ENCODE measurements at places on chromosomes 4 and X.

DNA sequence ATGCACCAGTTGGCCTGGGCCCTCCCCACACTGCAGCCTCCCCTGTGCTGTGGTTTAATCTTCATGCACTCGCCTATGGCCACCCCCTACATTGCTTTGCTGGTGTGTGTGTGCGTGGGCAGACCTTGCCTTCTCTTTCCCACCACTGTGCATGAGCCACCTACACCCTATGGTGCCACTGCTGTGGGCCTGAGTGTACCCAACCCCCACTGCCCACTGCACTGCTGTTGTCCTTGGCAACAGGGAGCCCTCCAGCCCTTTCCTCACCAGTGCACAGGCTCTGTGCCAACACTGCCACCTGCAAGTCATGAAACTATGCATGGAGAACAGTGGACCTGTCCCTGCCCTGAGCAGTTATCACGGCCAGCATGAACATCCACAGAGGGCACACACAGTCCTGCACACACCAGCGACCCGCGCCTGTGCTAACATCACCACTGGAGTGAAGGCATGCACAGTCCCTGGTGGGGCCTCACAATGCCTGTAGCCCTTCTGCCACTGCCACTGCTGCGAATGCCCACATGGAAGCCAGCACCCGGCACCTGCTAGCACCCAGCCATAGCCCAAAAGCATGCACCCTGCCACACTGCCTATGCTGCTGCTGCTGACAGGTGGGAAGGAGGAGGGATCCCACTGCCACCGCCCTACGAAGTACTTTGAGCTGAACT lies 237.8 kb upstream of the ARSJ start:
- no peak for DNase-seq

GRCh38 chr4:105645440-105645839 lies 63.0 kb downstream of the INTS12 start:
- no peak for DNase-seq

DNA sequence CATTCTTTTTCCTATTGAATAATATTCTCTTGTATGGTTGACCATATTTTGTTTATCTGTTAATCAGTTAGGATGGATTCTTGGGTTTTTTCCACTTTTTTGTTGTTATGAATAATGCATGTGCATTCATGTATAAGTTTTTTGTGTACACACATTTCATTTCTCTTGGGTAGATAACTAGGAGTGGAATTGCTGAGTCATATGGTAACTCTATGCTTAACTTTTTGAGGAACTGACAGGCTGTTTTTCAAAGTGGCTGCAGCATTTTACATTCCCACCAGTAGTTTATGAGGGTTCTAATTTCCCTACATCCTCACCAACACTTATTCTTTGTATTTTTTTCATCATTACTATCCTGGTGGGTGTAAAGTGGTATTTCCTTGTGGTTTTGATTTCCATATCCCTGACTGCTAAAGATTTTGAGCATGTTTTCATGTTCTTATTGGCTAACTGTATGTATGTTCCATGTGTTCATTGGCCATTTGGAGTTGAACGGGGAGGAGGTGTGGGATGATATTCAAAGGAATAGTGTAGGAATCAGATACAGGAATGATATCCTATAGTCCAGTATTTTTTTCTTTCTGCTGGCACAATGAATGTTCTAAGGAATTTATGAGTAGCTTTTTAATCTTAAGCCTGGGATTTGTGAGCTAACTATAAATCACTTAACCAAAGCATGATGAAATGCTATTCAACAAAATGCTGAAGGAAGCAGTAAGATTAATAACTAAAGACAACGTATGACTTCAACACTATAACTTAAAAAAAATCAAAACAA lies 114.3 kb downstream of the AMELX start:
- DNase-seq, result no peak

DNA sequence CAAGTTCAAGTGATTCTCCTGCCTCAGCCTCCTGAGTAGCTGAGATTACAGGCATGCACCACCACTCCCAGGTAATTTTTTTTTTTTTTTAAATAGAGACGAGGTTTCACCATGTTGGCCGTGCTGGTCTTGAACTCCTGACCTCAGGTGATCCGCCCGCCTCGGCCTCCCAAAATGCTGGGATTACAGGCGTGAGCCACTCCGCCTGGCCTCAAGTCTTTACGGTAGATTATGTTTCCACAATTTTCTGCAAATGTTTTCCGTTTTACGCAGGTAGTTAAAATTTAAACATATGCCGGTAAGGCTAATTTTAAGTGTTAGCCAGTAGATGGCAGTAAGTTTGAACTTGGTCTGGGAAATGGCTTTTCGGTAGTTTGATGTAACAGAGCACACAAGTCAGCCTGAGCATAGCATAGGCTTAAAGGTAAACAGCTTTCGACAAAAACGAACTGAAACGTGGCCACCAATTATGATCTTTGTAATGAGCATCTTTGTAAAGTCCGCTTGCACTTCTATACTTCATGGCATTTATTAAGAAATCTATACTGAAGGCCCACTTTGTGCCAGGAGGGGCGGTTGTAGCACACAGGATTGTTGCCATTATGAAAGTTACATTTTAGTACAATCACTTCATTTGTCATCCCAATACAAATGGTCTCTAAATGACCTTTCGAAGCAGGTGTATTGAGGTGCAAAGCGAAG lies 31.1 kb downstream of the CCKAR start:
- no peak for DNase-seq

DNA sequence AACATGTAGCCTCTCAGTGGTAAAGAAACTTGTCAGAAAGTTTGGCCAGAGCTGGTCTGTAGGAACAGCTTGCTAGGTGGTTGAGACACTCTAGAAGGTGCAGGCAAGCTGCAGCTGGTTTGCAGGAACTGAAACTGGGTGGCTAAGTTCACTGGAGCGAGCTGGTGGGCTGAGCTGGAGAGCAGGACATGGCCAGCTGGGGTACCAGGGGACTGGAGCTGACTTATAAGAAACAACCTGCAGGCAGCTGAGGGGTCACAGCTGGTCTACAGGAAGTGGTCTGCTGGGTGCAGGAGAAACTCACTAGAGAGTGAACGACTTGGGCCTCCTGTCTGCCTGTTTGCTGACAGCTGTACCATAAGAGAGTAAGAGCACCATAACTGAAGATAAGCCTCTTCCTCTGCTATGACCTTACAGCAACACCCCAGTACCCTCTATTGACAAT lies 157.1 kb upstream of the LNX1 start:
- no peak for DNase-seq

GRCh38 chr4:3312362-3312761 lies 19.5 kb downstream of the RGS12 start:
- DNase-seq, result no peak

DNA sequence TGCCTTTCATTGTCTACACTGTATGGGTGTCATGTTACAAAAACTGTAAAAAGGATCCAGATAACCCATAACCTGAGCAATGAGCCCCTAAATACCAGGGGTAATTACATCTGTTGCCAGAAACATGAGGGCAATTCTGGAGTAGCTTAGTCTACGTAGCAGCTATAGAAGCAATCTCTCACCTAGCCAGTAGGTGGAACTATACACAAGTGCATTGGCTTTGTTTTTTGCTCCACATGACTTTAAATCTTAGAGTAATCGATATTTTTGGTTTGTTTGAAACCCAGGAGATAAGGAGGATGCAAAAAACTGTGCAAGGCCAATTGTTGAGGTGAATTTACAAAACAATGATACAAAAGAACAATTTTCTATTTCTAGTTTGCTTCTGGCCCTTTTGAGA lies 57.5 kb downstream of the GPR82 start:
- DNase-seq, result no peak
